ENCODE measurements at places on chromosomes 16 and 17.
A peak's percentile ranks its signal among the peaks of the same experiment; 100 is the strongest.

GRCh38 chr16:27980076-27980775, 83.3 kb downstream of the GSG1L start:
- no peak for DNase-seq

GRCh38 chr16:85834741-85835140, 35.2 kb downstream of the COX4I1 start:
- DNase-seq: no peak

GRCh38 chr16:8660841-8661301, 13.5 kb upstream of the ABAT start:
- DNase-seq: peak; percentile 87

DNA sequence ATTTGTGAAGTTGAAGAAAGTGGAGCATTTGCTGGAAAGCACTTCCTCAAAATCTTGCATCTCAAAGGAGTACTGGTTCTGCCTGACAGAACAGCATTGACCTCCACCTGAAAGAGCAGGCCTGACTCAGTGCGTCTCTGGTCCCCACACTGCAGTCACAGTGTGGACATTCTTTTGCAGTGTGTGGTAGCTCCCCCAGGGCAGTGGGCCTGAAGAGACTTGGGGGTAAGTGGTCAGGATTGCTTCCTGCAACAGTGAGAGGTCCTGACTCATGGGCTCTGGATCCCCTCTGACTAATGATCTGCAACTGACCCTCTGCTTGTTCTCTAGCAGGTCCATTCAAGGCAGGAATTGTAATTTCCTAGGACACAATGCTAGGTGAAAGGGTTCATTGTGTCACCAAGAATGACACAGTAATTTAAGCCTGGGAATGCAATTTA, 204.9 kb upstream of the KCNJ16 start:
- DNase-seq: peak; percentile 100

DNA sequence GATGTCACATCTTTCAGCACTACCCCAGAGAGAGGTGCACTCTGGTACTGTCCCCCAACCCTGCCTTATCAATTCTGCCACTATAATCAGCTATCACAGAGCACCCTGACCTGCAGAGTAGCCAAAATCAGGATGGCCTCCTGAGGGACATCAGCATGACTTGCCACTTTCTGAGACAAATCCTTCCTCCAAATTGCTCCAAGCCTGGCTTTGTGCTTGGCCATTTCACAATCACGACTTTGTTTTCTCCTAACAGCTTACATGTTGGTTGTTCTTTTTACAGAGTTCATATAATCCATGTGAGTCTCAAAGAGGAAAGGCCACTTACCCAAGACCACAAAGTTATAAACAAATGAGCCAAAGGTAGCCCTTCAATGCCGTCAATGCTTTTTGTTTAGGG, 449.0 kb upstream of the CDH5 start:
- DNase-seq: no peak

DNA sequence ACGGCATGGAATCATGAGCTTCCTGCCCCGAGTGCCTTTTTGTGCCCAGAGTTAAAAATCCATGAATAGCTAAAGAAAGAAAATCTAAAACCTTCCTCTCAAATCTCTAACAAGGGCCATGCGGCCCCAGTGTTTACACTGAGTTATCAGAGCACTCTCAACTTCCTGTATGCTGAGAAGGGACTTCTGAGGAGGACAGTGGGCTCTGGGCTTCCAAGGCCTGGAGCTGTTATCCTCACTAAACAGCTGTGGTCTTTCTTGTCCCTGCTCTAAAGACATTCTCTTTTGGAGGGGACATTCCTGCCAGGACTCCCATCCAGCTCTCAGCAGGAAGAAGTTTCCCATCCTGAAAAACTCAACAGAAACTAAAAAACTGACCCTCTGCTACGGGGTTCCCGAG, 135.6 kb downstream of the AATF start:
- DNase-seq: no peak

GRCh38 chr16:75495076-75495674, at the start of gene CHST6:
Gene CHST6, minus strand, starts transcription at chr16:75495441. Its CDS starts 15,613 bp downstream, at chr16:75479828.
- peak; percentile 91 for DNase-seq

- peak; percentile 81 for DNase-seq
Observed at GRCh38 chr17:17067257-17067656, 25.0 kb downstream of the MPRIP start.

DNA sequence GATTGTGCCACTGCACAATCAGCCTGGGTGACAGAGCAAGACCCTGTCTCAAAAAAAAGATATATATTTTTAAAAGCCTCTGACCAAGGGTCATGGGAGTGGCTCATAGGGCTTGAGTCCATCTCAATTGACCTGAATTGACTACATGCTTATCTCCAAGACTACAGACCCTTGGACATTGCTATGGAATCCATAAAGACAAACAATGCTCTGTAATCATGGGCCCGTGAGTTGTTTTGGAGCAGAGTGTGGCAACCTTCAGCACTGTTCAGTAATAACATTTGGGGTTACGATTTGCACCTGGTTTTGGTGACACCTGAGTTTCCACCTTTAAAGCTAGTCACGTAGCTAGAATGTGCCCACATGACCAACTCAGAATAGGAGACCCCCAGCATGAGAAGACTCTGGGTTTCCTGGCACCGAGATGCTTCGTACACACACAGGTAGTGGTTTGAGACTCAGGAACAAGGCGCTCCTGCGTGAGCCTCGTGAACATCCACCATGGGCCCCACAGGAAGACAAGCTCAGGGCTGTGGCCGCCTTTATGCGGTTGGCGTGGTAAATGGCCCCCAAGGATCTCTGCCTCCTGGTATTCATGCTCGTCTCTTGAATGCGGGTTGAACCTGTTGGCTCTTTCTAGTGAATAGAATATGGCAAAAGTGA, 66.6 kb upstream of the RPH3AL start:
- no peak for DNase-seq

GRCh38 chr16:77739559-77739892, 17.2 kb downstream of the NUDT7 start:
- no peak for DNase-seq

DNA sequence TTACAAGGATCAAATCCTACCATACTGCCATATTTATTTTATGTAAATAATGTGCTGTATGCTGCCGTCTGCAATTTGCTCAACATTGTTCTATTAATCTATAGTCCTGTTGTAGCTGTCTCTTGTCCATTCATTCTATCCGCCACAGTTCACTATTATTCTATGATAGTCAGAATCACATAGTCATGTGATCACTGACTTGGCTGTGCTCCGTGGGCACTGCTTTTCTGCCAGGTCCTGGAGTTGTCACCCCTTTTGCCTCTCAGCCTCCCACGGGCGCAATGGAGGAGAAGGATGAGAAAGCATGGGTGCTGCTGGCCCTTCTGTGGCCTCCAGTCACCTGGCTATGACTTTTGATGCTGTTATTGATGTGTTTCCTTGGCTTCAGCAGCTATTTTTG, 37.3 kb upstream of the ANKFY1 start:
- DNase-seq: no peak

GRCh38 chr16:79430191-79430678, 170.3 kb downstream of the MAF start:
- no peak for DNase-seq

GRCh38 chr17:77727037-77727615, 231.4 kb upstream of the TNRC6C start:
- peak; percentile 40 for DNase-seq

DNA sequence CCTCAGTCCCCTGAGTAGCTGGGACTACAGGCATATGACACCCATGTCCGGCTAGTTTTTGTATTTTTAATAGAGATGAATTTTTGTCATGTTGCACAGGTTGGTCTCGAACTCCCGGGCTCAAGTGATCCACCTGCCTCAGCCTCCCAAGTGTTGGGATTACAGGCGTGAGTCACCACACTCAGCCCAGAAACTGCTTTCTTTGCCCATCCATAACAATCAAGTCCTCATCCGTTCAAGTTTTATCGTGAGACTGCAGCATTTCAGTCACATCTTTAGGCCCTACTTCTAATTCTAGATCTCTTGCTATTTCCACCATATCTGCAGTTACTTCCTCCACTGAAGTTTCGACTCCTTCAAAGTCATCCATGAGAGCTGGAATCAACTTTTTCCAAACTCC, 6.4 kb downstream of the NPRL3 start:
- no peak for DNase-seq

- no peak for DNase-seq
Observed at GRCh38 chr16:88550246-88550661, 19.9 kb upstream of the ZC3H18 start.

DNA sequence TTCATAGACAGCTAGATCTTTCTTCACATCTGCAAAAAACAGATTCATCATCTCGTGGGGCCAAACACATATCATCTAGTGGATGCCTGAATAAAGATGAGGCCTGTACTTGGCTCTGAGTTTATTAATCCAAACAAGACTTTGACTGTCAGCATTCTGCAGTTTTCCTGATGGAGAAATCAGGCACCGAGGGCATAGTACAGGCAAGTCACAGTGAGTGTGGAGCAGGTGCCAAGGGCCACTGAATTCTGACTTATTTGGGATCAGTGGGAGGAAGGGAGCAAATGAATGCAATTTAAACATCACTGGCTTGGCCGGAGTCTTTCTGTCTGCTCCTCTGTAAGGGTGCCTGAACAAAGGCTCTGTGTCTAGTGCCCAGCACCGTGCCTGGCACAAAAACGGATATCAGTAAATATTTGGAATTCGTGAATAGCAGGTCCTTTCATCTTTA, 975 bp downstream of the CFAP20 start:
- no peak for DNase-seq

DNA sequence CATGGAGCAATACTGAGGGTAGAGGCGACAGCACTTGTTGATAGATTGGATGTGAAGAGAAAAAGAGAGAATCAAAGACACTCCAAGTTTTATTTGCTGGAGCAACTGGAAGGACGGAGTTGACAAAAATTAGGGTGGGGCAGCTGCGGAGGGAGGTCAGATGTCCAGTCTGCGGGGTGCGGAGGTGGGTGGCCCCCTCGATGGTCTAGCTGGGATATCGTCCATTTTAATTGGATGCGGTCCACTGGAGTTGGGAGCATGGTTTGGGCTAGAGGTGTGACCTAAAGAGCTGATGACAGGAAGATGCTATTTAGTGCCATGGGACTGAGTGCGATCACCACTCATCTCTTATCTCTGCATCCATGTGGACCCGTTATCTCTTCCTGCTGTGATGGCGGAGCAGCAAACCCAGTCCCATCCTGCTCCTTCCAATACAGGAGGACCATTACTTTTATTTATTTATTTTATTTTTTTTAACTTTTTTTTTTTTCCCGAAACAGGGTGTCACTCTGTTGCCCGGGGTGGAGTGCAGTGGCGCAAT, 48.3 kb upstream of the CBX4 start:
- DNase-seq: no peak

GRCh38 chr17:28777178-28777577, 33.4 kb downstream of the TRAF4 start:
- DNase-seq: no peak

DNA sequence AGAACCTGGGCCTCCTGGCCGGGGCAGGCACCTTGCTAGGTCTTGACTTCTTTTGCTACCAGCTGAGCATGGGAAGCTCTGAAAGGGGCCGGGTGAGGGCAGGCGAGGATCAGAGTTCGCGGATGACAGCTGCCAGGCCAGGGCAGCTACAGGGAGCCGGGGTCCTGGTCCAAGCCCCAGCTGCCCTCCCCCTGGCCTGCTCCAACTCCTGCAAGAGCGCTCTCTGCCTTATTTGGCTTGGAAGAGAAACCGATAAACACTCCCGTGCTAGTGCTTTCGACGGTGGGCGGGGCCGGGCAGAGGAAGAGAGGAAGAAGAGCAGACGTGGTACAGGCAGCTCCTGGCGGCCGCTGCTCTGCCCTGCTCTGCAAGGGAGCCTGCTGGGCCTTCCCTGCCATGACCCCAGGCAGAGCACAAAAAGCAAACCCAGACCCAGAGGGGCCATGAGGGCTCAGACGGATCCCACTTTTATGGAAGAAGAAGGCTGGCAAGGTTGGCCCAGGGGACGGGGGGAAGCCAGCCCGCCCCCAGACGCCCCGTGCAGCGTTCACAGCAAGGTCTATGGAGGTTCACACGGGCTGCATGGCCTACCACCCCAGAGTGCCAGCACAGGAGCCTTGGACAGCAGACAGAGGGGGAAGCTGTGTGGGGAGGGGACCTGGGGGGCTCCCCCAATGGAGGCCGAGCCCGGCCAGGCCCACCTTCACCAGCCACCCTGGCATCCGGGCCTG, 25.6 kb downstream of the PIEZO1 start:
- DNase-seq: peak; percentile 84

- no peak for DNase-seq
Observed at GRCh38 chr17:43740541-43740940, 18.1 kb downstream of the SOST start.

DNA sequence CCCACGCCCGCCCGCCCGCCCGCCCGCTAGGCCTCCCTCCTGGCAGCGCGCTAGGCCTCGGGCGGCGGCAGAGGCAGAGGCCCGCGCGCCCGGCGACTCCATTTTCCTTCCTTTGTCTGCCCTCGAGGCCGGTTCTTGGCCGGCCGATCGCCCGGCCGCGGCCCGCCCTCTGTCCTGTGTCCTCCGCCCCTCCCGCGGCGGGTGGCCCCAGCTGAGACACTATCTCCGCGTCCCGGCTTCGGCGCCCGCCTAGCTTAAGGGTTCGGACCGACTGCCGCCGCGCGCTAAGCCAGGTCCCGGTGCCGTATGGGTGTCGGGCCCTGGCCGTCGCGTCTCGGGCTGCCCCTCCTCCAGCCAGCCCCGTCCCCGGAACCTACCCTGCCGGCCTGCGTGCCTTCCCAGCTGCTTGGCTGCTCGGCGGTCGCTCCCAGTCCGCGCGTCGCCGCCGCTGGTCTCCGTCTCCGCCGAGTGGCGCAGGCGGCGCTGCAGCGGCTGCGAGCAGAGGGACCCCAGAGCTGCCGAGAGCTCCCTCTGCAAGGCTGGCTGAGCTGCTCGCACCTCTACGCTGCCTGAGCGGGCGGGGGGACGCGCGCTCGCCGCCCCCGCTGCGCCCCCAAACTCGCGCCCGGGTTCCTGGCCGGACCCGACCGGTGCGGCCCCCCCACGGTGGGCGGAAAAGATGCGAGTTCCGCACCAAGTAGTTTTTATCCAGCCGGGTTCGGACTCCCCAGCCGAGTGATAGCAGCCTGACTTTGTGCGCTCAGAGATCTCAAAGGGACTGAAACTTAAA, 787 bp downstream of the CTCF start:
- peak; percentile 83 for DNase-seq

DNA sequence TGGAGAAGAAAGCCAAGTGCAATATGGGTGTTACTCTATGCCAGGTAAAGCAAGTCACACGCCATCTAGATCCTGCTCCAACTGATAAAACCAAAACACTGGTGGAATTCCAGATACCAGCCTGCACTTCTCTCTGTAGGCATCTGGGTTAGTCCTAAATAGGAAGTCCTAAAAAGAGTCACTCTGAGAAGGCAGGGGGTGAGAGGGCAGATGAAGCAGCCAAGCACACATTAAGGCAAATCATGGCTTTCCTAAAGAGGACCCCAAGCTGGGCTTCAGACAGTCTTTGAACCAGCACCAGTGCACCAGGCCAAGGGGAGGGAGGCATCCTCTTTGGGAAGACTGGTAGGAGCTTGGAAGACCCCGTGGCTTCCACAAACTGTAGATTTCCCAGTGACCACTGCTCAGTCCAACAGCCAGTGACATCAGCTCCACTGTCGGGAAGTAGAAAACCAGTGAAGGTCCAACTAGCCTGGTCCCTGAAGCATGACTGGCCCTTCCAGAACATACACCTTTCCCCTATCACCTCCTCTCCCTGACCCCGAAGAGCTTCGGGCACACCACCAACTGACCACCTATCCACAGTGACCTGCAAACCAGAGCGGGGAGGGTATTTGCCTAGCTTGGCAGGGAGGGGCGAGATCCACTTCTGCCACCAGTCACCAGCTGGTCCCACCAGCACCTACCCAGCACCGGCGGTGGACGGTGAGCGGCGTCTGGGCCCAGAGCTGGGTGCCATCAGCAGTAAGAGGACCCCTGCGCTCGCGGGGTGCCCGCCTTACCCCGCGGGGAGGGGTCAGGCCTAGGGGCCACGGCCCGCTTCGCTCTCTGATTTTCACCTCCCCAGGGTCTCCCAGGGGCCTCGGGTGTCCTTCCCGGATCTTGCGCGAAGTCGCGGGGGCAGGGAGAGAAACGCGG, 1.0 kb downstream of the LITAF start:
- DNase-seq: peak; percentile 65

All from islet precursor cell (in vitro differentiated cells).